ENCODE measurements at places on chromosomes 12 and 14.

- no peak for DNase-seq
Observed at GRCh38 chr12:90407841-90408240, 547.1 kb downstream of the CCER1 start.

GRCh38 chr12:62720661-62721330, 214.2 kb downstream of the PPM1H start:
- DNase-seq, result peak; percentile 27

DNA sequence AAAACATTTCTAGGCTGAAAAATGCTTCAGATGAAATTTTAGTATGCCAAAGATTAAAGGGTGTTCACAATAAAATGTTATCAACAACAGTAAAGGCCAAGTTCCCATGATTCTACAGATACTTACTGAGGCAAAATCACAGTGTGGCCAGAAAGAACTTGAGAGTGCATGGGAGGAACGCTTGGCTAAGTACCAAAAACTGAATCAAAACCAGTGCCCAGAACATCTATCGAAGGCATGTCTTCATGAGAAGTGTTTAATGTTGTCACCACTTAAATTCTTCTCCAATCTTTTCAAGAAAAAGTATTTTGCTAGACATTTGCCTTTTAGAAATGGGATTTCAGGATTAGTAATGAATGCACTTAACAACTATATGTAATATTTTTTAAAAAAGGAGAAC, 41.5 kb downstream of the KIF21A start:
- no peak for DNase-seq

GRCh38 chr14:26917086-26917485, 319.3 kb upstream of the NOVA1 start:
- DNase-seq, result peak; percentile 17

DNA sequence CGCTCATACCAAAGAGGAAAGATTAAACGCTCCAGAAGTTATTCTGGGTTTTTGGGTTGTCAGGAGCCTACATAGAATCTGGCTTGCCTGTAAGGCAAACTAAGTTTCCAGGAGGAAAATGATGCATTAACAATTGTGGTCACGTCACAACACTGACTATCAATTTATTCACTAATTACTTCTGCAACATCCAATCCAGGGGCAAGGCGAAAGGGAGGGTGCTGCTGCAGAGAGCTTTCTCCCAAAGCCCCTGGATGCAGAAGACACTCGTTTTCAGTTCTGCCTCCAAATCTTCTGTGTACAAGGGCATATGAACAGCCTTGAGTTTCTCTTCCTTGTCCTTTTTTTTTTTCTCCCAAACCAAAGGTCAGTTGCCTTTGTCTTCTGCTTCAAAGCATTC, 10.5 kb upstream of the SRRM4 start:
- DNase-seq, result no peak

DNA sequence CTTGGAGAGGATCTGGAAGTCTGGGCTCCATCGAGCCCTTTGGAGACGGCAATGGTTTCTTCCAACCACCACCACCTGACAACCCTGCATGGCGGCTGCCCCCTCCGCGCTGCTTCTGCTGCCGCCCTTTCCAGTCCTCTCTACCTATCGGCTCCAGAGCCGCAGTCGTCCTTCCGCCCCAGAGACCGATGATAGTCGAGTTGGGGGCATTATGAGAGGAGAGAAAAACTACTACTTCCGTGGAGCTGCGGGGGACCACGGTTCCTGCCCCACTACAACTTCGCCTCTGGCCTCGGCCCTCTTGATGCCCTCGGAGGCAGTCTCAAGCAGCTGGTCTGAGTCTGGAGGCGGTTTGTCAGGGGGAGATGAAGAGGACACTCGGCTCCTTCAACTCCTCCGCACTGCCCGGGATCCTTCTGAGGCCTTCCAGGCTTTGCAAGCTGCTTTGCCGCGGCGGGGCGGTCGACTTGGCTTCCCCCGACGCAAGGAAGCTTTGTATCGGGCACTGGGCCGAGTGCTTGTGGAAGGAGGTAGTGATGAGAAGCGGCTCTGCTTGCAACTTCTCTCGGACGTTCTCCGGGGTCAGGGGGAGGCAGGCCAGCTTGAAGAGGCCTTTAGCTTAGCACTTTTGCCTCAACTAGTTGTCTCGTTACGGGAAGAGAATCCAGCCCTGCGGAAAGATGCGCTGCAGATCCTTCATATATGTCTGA, 499 bp downstream of the TOGARAM1 start:
- peak; percentile 5 for DNase-seq
